Diencephalon (tissue), 1 donor: ENCODE measurements at places on chromosomes 5 and 9. TPM values are rescaled to one million over a fixed set of nuclear protein-coding genes. Genes with fewer than 3 reads are reported as not detected.

FYB1 gene
- total RNA-seq = 5.8 TPM

ARL14EPL gene
- not detected for total RNA-seq

SLC1A1 gene
- total RNA-seq = 49.6 TPM

TAS2R1 gene
- total RNA-seq = not detected

SLC34A3 gene
- not detected for total RNA-seq

ADAMTS6 gene
- 27.5 TPM for total RNA-seq

TMEM141 gene
- 27.7 TPM for total RNA-seq
